ENCODE measurements at places on chromosomes 2 and 18.

DNA sequence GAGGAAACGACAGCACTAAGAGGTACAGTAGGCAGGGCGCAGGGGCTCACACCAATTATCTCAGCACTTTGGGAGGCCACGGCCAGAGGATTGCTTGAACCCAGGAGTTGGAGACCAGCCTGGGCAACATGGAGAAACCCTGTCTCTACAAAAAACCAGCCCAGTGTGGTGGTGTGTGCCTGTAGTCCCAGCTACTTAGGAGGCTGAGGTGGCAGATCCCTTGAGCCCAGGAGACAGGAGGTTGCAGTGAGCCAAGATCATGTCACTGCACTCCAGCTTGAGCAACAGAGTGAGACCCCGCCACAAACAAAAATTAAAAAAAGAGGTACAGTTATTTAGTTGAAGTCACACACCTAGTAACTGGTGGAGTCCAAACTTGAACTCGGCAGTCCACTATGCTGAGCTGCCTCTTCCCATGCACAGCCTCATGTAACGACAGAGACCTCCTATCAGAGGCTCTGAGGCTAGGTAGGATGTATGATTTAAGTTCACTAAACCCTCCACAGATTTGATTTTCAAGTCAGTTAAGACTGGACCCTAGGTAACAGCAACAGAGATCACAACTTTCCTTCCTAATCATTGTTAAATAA lies 8.7 kb downstream of the STK17B start:
- no peak for DNase-seq

DNA sequence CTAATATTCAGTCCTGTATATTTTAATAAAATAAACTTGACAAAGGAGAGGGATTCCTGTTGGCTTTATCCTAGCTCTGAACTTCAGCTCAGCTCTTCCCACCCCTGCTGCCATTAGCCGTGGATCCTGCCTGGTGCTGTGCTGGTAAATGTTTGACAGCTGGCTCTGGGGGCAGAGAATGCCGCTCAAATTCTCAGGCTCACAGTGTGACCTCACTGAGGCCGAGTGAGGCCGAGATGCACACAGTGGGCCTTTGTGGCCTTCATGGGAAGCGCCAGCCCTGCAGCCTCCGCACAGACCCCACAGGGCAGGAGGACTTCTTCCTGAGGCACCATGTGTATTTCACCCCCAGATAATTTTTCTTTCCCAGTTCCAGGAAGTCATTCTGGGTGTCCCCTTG lies 16.5 kb upstream of the FAHD2A start:
- no peak for DNase-seq

DNA sequence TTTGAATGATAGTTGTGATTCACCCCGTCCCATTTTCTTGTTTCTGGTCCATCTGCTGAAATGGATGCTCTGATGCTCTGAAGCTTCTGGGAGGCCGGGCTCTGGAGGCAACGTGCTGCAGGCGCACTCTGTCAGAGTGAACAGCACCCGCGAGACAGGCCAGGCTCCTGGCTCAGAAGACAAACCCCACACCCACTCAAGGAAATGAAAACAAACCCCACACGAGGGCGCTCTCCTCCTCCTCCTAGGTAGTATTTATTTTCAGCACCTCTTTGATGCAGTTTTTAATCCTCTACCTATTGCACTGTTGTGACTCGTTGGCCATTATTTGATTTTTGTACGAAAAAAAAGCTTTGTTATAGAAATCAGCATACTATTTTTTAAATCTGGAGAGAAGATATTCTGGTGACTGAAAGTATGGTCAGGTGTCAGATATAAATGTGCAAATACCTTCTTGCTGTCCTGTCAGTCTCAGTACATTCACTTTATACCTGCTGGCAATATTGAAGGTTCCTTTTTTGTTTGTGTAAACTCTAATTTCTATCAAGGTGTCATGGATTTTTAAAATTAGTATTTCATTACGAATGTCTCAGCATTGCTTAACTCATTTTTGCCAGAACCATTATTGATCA lies 10.3 kb upstream of the CHST10 start:
- DNase-seq: no peak

- no peak for DNase-seq
These were observed 62.2 kb upstream of the NXPH2 start for GRCh38 chr2:138842341-138842740.

DNA sequence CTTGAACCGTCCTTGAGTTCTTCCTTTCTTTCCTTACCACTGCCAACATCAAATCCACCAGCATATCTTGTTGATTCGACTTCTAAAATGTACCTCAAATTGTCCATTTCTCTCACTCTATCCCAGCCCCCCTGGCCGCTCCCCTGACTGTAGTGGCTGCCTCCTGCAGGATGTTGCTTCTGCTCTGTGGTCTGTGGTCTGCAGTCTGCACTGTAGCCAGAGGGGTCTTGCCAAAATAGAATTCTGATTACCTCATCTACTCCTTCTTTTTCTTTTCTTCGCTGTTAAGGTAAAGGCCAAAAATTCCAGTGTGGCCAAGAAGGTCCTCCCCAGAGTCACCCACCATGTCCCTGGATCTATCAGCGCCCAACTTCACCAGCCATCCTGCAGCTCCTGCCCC lies 79.5 kb upstream of the ALPP start:
- DNase-seq: no peak

GRCh38 chr2:70643715-70644114 lies 90.1 kb upstream of the TGFA start:
- no peak for DNase-seq

- DNase-seq: no peak
These were observed 84.4 kb downstream of the PIK3C3 start for GRCh38 chr18:42039396-42039795.

DNA sequence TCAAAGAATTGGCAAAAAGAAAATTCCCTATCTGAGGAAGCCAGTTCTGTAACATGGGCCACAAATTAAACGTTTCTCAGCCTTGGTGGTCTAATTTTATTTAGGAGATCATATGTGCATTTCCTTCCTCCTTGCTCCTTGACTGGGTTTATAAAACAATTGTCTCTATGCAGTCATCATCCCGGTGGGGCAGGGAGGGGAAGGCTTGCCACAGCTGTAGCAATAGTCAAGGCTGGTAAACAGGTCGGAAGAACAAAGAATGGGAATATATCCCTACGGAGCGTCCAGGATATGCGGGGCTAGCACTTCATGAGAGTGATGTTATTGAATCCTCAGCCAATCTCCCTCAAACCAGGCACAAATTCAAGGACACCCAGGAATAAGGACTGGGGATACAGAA lies 143.8 kb downstream of the RNF152 start:
- no peak for DNase-seq

GRCh38 chr2:220198896-220199295 lies 571.5 kb downstream of the SLC4A3 start:
- peak; percentile 2 for DNase-seq

DNA sequence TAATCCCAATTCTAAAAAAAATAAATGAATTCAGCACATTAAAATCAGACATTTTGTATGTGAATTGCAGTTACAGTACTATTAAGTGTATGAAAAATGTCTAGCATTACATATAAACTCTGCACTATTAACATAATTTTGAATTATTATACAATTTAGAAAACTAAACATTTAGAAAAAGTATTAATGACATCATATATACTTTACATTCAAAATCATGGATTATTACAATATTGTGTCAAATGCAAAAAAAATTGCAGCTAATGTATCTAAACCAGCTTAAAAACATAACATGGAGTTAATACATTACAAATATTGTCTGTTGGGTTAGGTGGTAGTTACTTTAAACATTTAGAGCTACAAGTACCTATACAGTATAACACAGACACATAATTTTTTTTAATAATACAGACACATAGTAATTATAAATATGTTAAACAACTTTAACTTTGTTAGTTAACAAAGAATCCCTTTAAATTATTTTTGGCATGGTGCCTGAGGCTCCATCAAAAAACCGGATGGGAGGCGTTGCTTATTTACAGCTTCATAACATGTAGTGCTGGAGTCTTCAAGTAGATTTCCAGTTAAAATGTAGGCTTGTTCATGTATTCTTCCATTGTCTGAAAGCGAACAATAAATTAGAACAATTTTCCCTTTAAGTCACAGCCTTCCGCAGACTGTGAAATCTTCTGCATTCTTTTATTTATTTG lies 79.1 kb downstream of the AP1S3 start:
- DNase-seq: no peak

DNA sequence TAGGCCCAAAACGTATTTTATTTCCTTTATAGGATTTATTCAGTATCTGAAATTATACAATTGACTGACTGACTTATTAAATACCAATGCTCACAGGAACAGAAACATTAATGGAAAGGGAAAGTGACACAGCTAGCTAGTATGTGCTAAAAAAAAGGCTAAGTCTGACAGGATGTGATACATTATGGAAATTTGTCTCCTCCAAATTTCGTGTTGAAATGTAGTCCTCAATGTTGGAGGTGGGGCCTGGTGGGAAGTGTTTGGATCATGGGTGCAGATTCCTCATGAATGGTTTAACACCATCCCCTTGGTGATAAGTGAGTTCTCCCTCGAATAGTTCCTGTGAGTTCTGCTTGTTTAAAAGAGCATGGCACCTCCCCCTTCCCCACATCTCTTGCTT lies 70.6 kb upstream of the WDR75 start:
- DNase-seq: no peak

GRCh38 chr2:218729640-218730039 lies 19.0 kb downstream of the TTLL4 start:
- DNase-seq: no peak

DNA sequence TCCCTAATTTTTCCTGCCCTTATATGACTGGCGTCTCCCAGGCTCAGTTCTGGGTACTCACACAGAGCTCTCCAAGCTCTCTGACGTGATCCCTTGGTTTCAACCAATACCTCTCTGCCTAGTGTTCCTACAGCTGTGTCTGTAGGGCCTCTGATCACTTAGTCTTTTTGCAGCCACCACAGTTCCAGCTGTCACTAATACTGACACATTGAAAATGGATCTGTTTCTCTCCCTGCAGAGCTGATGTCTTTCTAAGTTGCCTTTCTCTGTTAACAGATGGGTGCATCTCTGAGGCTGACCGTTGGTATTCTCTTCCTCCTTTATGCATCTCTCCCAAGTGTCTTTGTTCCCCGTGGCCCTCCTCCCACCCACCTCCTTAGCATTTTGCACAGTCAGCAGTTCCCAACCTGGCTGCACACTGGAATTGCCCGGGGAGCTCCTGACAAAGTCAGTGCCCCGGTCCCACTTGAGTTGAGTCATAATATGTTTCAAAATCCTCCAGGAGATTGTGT lies 62.5 kb downstream of the CERS6 start:
- DNase-seq: no peak

DNA sequence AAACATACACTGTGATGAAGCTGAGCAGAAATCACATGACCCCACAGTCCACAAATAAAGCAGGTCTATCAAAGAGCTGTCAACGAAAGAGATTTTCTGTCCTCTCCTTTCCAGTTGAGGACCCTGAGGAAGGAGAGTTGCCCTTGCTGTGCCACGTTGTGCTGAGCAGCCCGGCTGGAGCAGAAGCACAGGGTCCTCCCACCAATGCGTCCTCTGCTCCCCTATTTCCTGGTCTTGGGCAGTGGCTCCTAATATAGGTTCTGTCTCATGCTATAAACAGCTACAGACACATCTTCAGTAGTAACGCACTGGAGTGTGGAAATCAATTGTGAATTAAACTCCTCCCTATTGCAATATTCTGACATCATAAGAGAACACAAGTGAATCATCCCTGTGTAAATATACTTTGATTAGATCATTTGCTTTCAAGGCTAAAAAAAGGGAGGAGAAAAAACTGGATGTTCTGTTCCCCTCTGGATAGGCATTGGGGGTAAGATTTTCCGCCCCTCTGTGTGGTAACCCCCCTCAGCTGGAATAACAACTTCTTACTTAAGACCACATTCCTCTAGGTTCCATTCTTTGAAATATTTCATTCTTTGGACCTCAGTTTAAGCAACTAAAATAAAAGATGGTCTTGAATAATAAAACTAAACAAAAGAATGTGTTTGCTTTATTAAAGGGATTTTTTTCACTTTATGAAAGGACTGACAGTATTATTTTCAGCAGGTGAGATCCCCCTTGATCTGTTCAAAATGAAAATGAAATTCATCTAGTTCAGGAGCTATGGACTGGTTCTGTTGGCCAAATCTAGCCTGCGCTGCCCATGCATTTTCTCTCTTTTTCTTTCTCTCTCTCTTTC lies 8.3 kb upstream of the RHOB start:
- DNase-seq: no peak

DNA sequence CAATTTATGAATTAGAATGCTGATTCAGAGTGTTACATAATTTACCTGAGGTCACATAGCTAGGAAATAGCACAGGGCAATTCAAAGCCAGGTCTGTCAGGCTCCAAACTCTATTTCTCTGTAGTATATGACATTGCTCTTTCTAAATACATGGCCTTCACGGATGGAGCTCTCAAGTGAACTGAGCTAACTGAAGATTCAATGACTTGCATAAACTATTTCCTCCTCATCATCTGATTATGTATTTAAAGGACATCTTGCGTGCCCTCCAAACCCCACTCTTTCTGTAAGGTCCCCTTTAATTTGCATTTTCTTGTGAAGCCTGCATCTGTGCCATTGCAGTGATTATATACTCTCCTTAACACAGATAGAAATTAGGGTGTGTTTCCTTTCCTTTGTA lies 537.4 kb upstream of the VRK2 start:
- DNase-seq: no peak

GRCh38 chr2:156999661-157000060 lies 257.8 kb upstream of the GALNT5 start:
- no peak for DNase-seq

GRCh38 chr2:240604291-240604938 lies 17.9 kb downstream of the CAPN10 start:
- DNase-seq: no peak

DNA sequence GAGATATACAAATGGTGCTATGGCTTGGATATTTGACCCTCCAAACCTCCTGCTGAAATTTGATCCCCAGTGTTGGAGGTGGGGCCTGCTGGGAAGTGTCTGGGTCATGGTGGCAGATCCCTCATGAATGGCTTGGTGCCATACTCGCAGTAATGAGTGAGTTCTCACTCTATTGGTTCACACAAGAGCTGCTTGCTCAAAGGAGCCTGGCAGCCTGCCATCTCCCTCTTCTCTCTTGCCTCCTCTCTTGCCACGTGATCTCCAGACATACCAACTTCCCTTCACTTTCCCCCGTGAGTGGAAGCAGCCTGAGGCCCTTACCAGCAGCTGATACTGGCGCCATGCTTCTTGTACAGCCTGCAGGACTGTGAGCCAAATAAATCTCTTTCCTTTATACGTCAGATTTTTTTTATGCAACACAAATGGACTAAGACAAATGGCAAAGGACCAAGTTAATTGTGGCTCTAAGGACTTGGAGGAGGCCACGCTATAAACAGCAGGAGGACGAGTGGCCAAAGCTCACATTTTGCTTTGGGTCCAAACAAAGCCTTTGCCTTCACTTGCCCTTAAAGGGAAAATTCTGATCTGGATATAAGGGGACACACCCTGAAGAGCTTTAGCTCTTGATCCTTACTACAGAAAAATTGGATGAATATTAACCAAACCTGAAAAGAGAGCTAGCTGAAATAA lies 214.7 kb downstream of the SS18 start:
- DNase-seq: no peak

- DNase-seq: no peak
These were observed 177.8 kb upstream of the SCN7A start for GRCh38 chr2:166671801-166672200.

DNA sequence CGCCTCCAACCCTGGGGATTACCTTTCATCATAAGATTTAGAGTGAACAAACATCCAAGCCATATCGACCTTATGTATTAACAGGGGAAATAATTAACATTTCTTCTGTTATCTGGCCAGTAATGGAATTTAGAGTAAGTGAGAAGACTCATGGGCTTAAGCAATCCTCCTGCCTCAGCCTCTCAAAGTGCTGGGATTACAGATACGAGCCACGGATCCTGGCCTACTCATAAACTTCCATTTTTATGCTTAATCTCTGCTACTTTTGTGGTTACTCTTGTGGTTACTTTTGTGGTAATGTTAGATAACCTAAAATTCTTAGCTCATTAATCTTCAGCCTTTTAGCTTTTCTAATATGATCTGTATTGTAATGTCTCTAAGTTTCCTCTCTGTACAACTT lies 159.3 kb upstream of the SLC8A1 start:
- no peak for DNase-seq

Measured in NCI-H2107 (cell line).